ENCODE measurements at places on chromosomes 4 and X.

DNA sequence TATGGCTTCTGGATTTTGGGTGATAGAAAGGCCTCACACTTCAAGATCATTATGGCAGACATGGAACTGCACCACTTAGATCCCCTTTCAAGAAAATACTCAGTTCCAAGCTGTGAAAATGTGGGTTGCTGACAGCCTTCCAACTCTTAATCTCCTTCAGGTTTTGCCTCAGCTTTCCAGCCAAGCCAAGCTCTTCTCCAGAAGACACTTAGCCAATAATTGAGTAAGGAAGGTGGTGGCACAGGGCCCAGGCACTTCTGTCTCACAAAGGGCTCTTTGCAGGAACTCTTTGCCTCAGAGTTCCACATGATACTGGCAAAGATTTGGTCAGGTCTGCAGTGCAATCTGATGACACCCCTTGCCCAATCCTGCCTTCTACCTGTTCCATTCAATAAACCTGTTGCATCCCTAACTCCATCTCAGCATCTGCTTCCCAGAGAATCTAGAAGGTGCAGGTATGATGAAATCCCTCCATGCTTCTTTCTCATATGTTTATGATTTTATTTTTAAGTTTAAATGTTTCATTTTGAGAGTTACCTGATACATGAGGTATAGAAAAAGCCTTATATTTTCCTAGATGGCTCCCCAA is 30.6 kb downstream of the ANXA5 start:
- peaks cover 16% of the 10 kb centered on the region for H3K36me3 ChIP-seq
- no peak overlapping the region for H3K27ac ChIP-seq
- no peak for DNase-seq
- H3K4me3 ChIP-seq: no peak overlapping the region
- H3K27me3 ChIP-seq: no peaks in the 10 kb centered on the region

DNA sequence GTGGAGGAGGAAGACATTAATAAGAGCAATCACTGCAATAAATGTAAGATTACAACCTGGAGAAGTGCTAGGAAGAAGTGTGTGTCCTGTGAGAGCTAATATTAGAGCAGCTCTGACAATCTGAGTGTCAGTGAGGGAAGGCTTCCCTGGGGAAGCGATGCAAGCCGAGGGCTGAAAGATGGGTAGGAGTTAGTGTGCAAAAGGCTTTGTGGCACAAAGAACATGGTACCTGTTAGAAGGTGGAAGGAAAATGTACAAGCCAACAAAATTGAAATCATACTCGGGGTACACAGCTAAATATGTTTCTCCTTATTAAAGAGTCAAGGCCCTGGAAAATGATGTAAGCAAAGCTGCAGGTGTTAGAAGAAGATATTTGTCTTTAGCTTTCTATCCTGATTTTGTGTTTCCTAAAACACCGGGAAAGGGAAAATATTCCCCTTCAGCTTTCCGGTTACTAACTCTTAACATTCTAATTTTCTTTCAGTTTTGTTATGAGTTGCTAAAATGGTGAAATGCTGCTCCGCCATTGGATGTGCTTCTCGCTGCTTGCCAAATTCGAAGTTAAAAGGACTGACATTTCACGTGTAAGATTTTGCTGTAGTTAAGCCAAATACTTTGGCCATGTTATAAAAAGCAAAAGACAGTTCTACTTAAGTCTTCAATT is 808 bp downstream of the THAP6 start:
- H3K27me3 ChIP-seq: no peaks in the 10 kb centered on the region
- DNase-seq: no peak
- H3K4me1 ChIP-seq: peaks cover 23% of the 10 kb centered on the region

GRCh38 chr4:110034026-110034393 is 121.3 kb downstream of the EGF start:
- H3K4me1 ChIP-seq: peaks cover 41% of the 10 kb centered on the region
- DNase-seq: no peak
- no peaks in the 10 kb centered on the region for H3K27me3 ChIP-seq
- H3K36me3 ChIP-seq: no peaks in the 10 kb centered on the region
- no peak overlapping the region for H3K4me3 ChIP-seq

DNA sequence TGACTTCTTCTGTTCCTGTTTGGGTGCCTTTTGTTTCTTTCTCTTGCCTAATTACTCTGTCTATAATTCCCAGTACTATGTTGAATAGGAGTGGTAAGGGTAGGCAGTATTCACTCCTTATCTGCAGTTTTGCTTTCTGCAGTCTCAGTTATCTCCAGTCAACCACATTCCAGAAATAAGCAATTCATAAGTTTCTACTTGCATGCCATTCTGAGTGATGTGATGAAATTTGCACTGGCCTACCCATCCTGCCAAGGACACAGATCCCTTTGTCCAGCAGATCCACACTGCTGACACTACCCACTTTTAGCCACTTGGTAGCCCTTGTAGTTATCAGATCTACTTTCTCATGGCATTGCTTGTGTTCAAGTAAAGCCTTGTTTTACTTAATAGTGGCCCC is 971.6 kb upstream of the INTU start:
- peaks cover 86% of the 10 kb centered on the region for H3K27me3 ChIP-seq
- peak; percentile 69 for DNase-seq
- H3K4me1 ChIP-seq: peaks cover 4% of the 10 kb centered on the region
- H3K27ac ChIP-seq: no peak overlapping the region
- H3K4me3 ChIP-seq: no peak overlapping the region

GRCh38 chrX:39421006-39421405 is 619.7 kb downstream of the MID1IP1 start:
- no peak overlapping the region for H3K4me3 ChIP-seq
- H3K27ac ChIP-seq: no peak overlapping the region
- DNase-seq: no peak

DNA sequence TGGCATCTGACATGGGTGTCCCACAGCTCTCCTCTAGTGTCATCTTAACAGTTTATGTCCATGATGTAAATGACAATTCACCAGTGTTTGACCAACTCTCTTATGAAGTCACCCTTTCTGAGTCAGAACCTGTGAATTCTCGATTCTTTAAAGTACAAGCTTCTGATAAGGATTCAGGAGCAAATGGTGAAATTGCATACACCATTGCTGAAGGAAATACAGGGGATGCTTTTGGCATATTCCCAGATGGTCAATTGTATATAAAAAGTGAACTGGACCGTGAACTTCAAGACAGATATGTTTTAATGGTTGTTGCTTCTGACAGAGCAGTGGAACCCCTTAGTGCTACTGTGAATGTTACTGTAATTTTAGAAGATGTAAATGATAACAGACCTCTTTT is 4.6 kb downstream of the FAT4 start:
- H3K27ac ChIP-seq: no peak overlapping the region
- no peaks in the 10 kb centered on the region for H3K36me3 ChIP-seq
- no peak for DNase-seq
- no peaks in the 10 kb centered on the region for H3K27me3 ChIP-seq
- no peak overlapping the region for H3K4me3 ChIP-seq
- no peaks in the 10 kb centered on the region for H3K4me1 ChIP-seq

DNA sequence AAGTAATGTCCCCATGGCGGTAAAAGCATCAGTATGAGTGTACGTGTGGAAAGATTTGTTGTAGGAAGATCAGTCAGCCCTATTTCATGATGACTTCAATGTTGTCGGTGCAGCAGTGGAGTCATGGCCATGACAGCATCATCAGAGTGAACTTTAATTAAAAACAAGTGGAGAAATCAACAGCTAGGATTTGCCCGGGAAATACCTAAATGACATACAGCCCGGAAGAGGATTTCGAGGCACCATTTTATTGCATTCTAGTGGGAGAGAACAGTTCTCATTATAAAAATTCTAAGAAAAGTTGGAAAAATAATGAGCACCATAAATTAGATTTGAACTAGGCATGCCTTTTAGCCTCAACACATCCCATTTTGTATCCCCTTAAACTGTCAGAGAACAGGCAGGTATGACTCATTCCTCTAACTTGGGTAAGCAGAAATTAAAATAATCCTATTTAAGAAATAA is 170.1 kb downstream of the SHROOM3 start:
- no peak overlapping the region for H3K4me3 ChIP-seq
- peaks cover 6% of the 10 kb centered on the region for H3K27me3 ChIP-seq
- H3K4me1 ChIP-seq: peaks cover 5% of the 10 kb centered on the region
- H3K27ac ChIP-seq: no peak overlapping the region
- DNase-seq: no peak

DNA sequence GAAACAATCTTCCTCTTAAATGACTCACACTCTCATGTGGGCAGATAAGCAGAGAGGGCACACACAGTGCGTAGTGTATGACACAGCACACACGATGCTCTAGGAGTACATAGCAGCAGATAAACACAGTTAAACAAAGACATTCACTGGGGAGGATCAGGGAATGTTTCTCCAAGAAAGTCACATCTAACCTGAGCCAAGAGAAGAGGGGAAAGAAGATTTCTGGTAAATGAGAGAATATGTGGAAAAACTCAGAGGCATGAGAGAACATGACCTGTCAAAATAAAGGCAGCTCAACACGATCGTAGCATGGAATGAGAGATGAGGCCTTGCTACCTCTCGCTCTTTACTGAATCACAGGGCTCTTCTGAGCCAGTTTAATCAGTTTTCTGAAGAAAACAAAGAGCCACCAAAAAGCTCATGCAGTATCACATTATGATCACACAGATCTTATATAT is 251.0 kb downstream of the ANK2 start:
- no peak overlapping the region for H3K27ac ChIP-seq
- no peaks in the 10 kb centered on the region for H3K27me3 ChIP-seq
- H3K4me1 ChIP-seq: no peaks in the 10 kb centered on the region
- peaks cover 4% of the 10 kb centered on the region for H3K36me3 ChIP-seq
- peak; percentile 5 for DNase-seq

- H3K27me3 ChIP-seq: no peaks in the 10 kb centered on the region
- no peaks in the 10 kb centered on the region for H3K4me1 ChIP-seq
- H3K27ac ChIP-seq: no peak overlapping the region
- no peaks in the 10 kb centered on the region for H3K36me3 ChIP-seq
- H3K4me3 ChIP-seq: no peak overlapping the region
- DNase-seq: peak; percentile 58
Measured at GRCh38 chr4:184286358-184286757, 68.7 kb upstream of the ENPP6 start.

- H3K36me3 ChIP-seq: no peaks in the 10 kb centered on the region
- no peak overlapping the region for H3K4me3 ChIP-seq
- no peak for DNase-seq
- H3K27me3 ChIP-seq: no peaks in the 10 kb centered on the region
- no peaks in the 10 kb centered on the region for H3K4me1 ChIP-seq
Measured at GRCh38 chrX:29487714-29488113, 727.6 kb upstream of the MAGEB2 start.

DNA sequence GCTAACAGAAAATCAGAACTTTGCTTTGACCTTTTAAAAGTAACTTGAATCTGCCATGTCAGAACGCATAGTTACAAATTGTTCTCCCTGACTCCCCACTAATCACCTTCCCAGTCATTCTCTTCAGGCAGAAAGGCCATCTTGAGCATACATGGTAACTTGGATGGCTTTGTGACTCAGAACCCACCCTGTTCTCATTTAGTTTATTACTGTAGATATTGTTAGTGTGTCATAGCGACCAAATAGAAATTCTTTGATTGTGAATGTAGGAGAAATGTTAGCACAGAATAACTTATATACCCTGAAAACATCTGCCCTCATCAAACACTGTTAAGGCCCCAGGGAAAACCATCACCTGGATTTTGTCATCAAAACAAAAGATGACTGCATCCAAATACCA is 382.0 kb downstream of the MAGEB5 start:
- no peak for DNase-seq
- H3K27ac ChIP-seq: no peak overlapping the region
- no peaks in the 10 kb centered on the region for H3K36me3 ChIP-seq

- DNase-seq: peak; percentile 47
- no peaks in the 10 kb centered on the region for H3K27me3 ChIP-seq
- H3K4me3 ChIP-seq: no peak overlapping the region
- H3K4me1 ChIP-seq: no peaks in the 10 kb centered on the region
Measured at GRCh38 chrX:47563801-47564315, 2.9 kb downstream of the ARAF start.

DNA sequence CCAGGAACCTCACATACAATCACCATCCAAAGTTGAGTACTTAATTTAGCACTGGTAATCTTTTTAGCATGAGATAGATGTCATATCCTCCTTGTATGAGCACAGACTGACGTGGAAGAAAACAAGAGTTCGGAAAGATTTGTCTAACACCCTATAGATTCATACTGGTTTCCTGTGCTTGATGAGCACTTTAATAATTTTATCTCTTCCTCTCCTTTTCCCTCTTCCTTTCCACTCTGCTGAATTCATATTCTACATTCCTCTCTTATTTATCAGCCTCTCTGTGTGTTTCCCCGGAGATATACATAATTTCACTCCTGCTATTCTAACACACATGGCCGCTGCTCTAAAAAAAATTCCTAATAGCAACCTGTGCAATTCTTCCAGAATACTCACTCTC is 273.9 kb downstream of the AFF2 start:
- H3K27ac ChIP-seq: no peak overlapping the region
- no peaks in the 10 kb centered on the region for H3K27me3 ChIP-seq
- H3K4me3 ChIP-seq: no peak overlapping the region

DNA sequence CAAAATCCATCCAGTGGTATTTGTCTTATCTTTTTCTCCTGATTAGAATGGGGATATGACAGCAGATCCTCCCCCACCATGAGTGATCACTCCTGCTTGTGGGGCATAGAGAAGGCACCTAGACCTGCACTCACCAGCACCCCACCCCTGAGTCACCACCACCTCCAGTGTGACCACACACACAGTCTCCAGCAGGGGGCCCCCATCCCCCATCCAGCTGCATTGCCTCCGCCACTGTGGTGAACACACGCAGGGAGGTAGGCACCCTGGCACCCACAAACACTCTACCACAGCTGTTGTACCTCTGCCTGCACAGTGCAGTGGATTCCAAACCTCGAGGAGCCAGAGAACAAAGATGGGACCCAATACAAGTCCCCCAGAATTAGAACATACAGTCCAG is 9.0 kb upstream of the MAGEA8 start:
- no peak overlapping the region for H3K4me3 ChIP-seq
- no peak overlapping the region for H3K27ac ChIP-seq
- H3K4me1 ChIP-seq: no peaks in the 10 kb centered on the region
- H3K27me3 ChIP-seq: no peaks in the 10 kb centered on the region
- H3K36me3 ChIP-seq: no peaks in the 10 kb centered on the region

Data from cardiac muscle cell (in vitro differentiated cells and primary cell).